ENCODE measurements at places on chromosomes 13 and 19.

- DNase-seq: no peak
Measured at GRCh38 chr13:80362481-80362880, 21.6 kb upstream of the SPRY2 start.

GRCh38 chr13:26562512-26562890, 5.0 kb downstream of the WASF3 start:
- no peak for DNase-seq

DNA sequence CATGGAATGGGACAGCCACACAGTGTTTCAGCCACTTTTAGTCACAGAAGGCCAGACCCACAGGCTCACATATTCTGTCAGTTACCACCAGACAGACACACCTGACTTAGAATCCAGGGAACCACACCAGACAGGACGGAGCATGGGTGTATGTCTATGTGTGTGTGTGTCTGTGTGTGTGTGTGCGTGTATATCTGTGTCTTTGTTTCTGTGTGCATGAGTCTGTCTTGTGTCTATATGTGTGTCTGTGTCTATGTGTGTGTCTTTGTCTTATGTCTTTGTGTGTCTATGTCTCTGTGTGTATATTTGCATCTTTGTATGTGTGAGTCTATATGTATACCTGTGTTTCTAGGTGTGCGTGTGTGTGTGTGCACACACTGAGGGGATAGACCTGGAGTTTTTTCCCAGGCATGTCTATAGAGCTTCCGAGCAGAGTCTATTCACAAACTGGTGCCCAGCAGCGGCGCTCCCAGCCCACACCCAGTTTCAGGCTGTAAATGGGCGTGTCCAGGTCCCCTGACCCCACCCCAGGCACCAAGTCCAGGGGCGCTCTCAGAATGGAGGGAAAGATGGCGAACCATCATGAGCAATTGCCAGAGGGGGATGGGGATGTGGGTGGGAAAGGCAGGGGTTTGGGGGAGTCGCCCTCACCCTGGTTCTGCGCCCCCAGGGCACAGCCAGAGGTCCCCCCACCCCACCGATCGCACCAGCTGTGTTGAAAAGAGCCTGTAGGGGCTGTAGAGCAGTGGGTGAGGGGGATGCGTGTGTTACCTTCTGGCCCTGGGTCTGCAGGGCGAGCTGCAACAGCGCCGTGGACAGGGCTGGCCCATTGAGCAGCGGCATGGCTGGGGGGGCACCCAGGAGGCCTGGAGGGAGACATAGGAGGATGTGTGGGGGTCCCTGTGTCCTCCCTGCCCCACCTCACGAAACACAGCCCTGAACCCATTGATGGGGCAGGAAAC, 6.3 kb upstream of the FDX2 start:
- no peak for DNase-seq

- no peak for DNase-seq
Measured at GRCh38 chr13:40680659-40681323, 14.3 kb upstream of the FOXO1 start.

Measured in stimulated activated CD4-positive, alpha-beta T cell treated with anti-CD3 and anti-CD28 coated beads, Interleukin-1b, Interleukin-23, amount 100 ng/mL, for 4 hours (primary cell).